ENCODE measurements at places on chromosomes 5 and 9.
A peak's percentile ranks its signal among the peaks of the same experiment; 100 is the strongest.

DNA sequence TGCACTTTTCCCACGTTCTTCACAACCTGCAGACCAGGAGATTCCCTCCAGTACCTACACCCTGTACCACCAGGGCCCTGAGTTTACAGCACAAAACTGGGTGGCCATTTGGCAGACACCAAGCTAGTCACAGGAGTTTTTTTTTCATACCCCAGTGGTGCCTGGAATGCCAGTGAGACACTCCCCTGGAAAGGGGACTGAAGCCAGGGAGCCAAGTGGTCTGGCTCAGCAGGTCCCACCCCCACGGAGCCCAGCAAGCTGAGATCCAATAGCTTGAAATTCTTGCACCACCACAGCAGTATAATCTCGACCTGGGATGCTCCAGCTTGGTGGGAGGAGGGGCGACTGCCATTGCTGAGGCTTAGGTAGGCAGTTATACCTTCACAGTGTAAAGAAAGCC, 26.3 kb upstream of the SMC5 start:
- no peak for DNase-seq

GRCh38 chr5:112419164-112419985, at the start of gene EPB41L4A:
Gene EPB41L4A, minus strand, starts transcription at chr5:112419277. Its CDS starts 238 bp downstream, at chr5:112419039.
- no peak for DNase-seq

GRCh38 chr9:95746408-95747180, 128.9 kb upstream of the ERCC6L2 start:
- DNase-seq: no peak

GRCh38 chr5:154487541-154487940, 9.5 kb upstream of the HAND1 start:
- no peak for DNase-seq

GRCh38 chr9:69319324-69320025, 5.5 kb upstream of the ENTREP1 start:
- no peak for DNase-seq

GRCh38 chr5:160919626-160920025, 67.6 kb upstream of the ATP10B start:
- no peak for DNase-seq

- no peak for DNase-seq
These were observed 45.1 kb downstream of the MYO10 start for GRCh38 chr5:16891033-16891432.

- no peak for DNase-seq
These were observed 67.0 kb upstream of the EIF4EBP3 start for GRCh38 chr5:140480310-140481014.

GRCh38 chr5:5704352-5704751, 281.9 kb downstream of the ICE1 start:
- DNase-seq: no peak

GRCh38 chr5:15338546-15338945, 161.4 kb upstream of the FBXL7 start:
- no peak for DNase-seq

GRCh38 chr9:81370096-81370495, 319.3 kb downstream of the TLE1 start:
- DNase-seq: no peak

DNA sequence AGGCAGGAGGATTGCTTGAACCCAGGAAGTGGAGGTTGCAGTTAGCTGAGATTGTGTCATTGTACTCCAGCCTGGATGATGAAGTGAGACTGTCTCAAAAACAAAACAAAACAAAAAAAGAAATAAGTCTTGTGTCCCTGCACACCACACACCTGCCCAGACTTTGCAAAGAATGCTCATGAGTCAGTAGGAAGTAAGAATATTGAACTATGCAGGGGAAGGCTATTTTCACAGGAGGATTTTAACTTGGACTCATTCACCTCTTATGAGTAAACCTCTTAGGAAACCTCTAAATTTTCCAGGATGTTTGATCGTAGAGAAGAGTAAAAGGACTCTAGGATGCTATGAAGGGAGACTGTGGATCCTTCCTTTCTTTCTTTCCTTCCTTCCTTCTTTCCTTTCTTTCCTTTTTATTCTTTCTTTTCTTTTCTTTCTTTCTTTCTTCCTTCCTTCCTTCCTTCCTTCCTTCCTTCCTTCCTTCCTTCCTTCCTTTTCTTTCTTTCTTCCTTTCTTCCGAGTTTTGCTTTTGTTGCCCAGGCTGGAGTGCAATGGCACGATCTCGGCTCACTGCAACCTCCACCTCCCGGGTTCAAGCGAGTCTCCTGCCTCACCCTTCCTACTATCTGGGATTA, 96.7 kb upstream of the CLINT1 start:
- no peak for DNase-seq

GRCh38 chr5:168934169-168934568, 355.0 kb upstream of the PANK3 start:
- no peak for DNase-seq

DNA sequence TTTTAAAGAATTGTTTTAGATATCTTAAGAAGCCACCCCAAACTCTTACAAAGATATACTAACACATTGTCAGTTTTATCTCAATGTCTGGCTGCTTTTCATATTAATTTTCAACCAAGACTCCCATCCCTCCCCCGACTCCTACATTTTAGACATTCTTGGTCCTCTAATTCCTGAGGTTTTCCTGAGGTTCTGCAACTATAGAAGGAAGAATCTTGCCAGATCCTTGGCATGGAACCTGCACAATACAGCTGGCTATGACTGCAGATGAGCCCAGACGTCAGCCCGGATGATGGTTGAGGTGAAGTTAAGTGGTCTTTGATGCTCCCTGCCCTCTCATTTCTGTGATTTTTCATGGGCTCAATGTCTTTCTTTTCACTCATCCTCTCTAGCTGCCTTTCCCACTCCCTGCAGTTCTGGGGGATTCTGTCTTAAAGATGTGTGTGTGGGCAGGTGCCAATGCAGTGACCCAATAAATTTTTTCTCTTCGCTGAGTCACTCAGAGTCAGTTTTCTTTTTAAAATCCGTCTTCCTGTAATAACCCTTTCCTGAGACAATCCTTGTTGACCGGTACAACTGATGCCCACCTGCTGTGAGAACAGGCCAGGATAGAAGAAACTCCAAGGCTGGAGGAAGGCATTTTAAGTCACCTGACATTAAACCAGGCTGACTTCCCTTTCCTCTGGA, 237.8 kb upstream of the GAS1 start:
- no peak for DNase-seq

DNA sequence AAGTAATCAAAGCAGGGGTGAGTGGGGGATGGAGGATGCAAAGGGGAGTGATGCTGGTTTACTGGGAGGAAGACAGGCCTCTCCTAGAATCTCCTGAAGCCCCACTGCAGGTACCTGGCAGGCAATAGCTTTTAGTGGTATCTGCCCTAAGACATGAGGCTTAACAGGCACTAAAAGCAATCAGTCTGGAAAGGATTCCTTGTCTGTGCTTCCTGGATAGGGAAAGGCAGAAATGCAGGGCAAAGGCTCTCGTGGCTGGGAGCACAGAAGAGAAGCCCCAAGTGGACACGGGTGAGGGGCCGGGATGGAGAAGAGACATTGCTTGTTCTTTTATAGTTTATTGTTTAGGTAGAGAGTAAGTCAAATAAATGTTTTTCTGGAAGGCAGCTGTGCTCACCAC, 40.1 kb downstream of the CCNJL start:
- DNase-seq: no peak

- no peak for DNase-seq
These were observed 33.6 kb upstream of the NSMF start for GRCh38 chr9:137492464-137493363.

DNA sequence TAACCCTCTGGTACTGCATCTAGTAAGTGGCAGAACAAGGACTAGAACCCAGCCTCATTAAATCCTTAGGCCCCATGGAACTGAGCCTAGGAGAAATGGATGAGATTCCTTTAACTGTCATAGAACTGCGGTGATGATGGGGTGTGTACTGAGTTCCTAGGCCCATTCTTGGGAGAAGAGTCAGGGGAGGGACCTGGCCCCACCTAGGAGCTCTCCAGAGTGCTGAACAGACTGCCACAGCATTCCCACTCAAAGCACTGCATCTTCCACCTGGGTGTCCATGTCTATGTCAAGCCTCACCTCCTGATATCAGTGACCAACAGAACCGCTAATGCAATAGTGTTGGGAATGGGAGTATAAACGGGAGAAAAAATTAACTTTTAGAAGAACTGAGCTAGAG, 36.6 kb downstream of the TTLL11 start:
- no peak for DNase-seq

- peak; percentile 26 for DNase-seq
These were observed 1124.6 kb downstream of the DTWD2 start for GRCh38 chr5:117863586-117864296.

DNA sequence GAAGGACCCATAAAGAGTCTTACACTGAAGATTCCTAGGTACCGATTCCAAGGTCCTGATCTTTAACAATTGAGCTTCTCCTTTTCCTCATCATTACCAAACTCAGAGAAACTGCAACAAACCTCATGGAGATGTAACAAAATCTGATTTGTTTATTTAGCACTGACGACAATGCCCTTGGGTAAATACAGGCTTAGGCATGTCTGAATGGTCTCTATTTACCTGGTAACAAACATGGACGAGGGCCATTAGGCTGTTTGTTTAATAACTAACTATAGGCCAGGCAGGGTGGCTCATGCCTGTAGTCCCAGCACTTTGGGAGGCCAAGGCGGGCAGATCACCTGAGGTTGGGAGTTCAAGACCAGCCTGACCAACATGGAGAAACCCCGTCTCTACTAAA, 333.3 kb downstream of the AGTPBP1 start:
- no peak for DNase-seq

DNA sequence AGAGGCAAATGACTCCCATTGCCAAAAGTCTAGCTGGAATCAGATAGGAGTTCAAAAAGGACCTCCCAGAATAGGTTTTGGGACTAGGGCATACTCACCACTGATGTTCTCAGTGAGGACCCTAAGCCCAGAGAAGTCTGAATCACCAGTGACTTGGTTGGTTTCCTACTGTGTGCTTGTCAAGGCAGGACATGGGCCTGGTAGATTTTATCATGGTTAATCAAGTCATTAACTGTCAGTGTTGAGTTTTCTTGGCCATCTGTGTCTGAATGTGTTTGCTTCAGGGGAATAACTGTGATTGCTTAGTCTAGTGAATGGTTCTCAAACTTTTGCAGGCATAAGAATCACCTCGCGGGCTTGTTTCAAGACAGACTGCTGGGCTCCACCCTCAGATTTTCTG, 99.0 kb upstream of the GDNF start:
- no peak for DNase-seq

DNA sequence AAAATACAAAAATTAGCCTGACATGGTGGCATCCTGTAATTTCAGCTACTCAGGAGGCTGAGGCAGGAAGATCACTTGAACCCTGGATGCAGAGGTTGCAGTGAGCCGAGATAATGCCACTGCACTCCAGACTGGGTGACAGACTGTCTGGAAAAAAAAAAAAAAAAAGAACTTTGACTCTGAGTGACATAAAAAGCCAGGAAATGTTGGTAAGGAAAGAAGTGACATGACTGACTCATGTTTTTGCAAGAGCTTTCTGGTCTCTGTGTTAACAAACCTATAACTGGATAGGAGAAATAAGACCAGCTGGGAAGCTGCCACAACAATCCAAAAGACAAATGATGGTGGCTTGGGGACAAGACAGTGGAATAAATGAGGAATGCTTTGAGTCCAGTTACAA, 272.1 kb downstream of the HINT1 start:
- DNase-seq: no peak

DNA sequence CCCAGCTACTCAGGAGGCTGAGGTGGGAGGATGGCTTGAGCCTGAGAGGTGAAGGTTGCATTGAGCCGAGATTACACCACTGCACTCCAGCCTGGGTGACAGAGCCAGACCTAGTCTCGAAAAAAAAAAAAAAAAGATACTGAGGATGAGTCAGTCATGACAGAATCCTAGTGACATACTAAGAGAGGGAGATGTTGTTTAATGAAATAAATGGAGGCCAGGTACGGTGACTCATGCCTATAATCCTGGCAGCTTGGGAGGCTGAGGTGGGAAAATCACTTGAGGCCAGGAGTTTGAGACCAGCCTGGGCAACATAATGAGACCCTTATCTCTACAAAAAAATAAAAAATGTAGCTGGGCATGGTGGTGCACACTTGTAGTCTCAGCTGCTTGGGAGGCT, 107.2 kb downstream of the ZFAND5 start:
- no peak for DNase-seq

DNA sequence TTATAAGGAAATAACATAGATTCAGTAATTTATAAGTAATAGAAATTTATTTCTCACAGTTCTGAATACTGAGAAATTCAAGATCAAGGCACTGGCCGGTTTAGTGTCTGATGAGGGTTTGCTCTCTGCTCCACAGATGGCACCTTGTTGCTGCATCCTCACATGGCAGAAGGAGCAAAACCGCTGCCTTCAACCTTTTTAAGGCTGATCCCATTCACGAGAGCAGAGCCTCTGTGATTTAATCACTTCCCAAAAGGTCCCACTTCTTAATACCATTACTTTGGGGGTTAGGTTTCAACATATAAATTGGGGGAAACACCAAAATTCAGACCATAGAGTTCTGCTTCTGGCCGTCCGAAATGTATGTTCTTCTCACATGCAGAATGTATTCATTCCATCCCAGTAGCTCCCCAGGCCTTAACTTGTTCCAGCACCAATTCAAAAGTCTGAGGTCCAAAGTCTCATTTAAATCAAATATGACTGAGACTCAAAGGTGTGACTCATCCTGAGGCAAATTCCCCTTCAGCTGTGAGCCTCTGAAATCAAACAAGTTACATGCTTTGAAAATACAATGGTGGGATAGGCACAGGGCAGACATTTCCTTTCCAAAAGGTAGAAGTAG, 30.6 kb downstream of the BAAT start:
- no peak for DNase-seq

DNA sequence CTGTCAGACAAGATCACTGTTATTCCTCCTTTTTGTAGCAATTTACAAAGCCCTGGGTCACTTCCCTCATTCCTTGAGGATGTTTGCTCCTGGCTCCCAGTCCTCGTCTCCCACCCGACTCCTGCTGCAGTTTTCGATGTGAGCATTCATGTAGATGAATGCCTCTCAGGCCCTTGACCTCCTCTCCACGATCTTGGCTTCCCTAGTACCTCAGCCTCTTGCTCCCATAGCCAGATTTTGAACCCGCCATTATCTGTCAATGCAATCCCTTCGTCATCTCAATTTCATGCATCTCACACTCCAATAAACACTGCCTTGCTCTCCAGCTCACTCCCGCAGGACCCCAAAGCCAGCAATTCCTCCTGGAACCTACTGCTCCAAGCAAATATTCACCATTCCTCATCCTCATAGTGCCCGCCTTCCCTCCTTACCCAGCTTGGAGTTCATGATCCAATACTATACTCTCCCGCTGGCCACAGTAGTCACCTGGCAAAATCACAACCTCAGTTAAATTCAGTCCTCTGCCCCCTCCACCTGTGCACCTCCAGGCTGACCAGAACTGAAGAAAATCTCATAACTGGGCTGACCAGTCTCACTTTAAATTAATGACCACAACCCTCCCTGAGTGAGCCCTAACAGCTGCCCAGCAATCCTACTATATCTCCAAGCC, 35.1 kb upstream of the JADE2 start:
- no peak for DNase-seq

Data from SIG-M5 (cell line).